ENCODE measurements at places on chromosomes 2 and 18.

GRCh38 chr2:53021828-53022227, 745.8 kb upstream of the CHAC2 start:
- no peak for DNase-seq

- no peak for DNase-seq
These were observed 46.2 kb downstream of the RND3 start for GRCh38 chr2:150441226-150441625.

GRCh38 chr18:54479365-54479764, 111.7 kb upstream of the DYNAP start:
- no peak for DNase-seq

- DNase-seq = no peak
These were observed 39.3 kb upstream of the EPB41L3 start for GRCh38 chr18:5582849-5583681.

- DNase-seq = no peak
These were observed 1.5 kb downstream of the RPRM start for GRCh38 chr2:153476816-153477635.

DNA sequence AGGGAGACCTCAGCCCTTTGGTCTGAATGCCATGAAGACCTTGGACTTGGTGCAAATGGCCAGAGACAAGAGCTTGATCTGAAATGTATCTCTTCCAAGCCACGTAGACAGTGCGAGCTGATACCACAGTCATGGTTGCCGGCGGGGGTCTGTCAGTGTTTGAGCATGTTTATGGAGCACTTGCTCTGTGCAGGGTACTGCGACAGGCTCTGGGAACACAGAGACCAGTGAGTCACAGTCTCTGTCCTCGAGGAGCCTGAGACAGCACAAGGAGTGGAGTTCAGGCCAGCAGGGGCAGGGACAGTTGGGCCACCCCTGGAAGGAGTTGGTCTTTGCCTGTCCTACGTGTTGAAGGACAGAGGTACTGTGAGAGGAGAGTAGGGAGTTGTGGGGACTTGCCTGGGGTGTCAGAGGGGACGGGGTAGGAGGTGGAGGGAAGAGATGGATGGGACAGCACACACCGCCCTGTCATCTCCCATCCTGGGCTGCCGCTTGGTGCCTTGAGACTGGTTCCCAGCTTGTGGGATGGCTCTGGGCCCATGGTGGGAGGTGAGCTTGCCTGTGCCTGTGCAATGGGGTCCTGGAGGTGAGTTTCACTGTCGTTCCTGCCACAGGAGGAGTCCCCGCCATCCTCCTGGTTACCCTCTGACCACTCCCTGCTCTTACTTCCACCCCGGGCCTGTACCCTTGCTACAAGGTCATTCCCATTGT, 39.5 kb downstream of the ATP6V1C2 start:
- DNase-seq = no peak

- no peak for DNase-seq
These were observed 6.9 kb upstream of the RAB17 start for GRCh38 chr2:237597196-237598145.

GRCh38 chr2:171923206-171923605, 945 bp downstream of the HAT1 start:
- no peak for DNase-seq

GRCh38 chr2:125397535-125398251, 1258.3 kb upstream of the GYPC start:
- no peak for DNase-seq

DNA sequence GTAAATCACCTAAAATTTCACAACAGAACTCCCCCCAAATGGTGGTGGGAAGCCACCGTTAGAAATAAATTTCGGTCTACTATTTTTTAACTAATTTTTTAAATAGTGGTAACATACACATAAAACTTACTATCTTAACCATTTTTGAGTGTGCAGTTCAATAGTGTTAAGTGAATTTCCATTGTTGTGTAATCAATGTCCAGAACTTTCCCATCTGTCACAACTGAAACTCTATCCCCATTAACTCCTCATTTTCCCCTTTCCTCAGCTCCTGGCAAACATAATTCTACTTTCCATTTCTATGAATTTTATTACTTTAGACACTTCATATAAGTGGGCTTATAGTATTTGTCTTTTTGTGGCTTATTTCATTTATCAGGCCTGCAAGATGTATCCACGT, 34.1 kb upstream of the HNMT start:
- DNase-seq = no peak

GRCh38 chr2:230861552-230862255, 3.0 kb upstream of the ITM2C start:
- no peak for DNase-seq

GRCh38 chr2:134253804-134254203, at the start of gene MGAT5:
Gene MGAT5, plus strand, starts transcription at chr2:134254072. Its CDS starts 332 bp downstream, at chr2:134254404.
- DNase-seq = no peak

DNA sequence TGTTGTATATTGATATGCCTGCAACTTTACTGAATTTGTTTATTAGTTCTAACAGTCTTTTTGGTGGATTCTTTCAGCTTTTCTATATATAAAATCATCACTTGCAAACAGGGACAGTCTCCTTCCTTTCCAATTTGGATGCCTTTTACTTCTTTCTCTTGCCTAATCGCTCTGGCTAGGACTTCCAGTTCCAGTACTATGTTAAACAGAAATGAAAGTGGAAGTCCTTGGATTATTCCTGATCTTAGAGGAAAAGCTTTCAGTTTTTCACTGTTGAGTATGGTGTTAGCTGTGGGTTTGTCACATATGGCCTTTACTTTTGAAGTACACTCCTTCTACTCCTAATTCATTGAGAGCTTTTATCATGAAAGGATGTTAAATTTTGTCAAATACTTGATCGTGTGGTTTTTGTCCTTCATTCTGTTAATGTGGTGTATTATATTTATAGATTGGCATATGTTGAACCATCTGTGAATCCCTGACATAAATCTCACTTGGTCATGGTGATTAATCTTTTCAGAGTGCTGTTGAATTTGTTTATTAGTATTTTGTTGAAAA, 52.9 kb downstream of the REL start:
- no peak for DNase-seq

- no peak for DNase-seq
These were observed 10.5 kb downstream of the MAPRE3 start for GRCh38 chr2:26980971-26981370.

DNA sequence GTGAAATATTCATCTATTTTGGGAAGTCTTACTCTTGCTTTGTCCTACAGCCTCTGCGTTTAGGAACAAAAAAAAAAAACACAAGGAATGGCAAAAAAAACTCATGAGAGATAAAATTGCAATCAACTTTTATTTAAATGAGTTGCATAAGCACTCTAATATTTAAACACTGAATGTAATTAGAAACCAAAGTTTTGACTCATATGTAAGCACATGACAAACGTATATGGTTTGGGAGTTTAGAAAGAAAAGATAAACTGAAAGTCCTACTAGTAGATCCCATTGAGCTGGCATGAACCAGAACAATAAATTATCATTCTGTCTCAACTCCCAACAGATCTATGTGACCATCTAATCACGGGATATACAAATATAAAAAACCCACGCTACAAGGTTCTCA, 44.8 kb downstream of the REV1 start:
- no peak for DNase-seq

DNA sequence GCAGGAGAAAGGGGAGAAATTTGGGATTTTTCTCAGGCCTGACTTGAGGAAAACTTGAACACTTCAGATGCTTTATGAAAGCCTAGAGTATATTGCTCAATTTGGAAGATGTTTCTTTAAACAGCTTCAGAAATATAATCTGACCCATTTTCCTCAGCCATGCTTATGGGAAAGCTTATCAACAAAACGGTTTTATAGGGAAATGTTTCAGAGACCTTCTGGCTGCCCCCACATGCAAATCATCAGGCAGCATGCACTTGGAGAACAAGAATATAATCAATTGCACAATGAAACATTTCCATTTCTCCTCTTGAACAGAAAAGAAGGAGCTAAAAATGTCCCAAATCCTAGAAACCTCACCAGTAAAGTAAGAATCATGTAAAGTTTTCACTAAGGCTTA, 411.2 kb upstream of the ETAA1 start:
- no peak for DNase-seq

GRCh38 chr2:174399171-174399570, 3.6 kb downstream of the SCRN3 start:
- DNase-seq = no peak

GRCh38 chr2:224404796-224405195, 2.9 kb upstream of the FAM124B start:
- DNase-seq = no peak

- no peak for DNase-seq
These were observed 29.1 kb upstream of the CPS1 start for GRCh38 chr2:210527286-210527685.

- no peak for DNase-seq
These were observed 191.0 kb upstream of the LHCGR start for GRCh38 chr2:48946449-48947048.

- no peak for DNase-seq
These were observed 23.6 kb upstream of the LRRTM1 start for GRCh38 chr2:80328159-80328571.

DNA sequence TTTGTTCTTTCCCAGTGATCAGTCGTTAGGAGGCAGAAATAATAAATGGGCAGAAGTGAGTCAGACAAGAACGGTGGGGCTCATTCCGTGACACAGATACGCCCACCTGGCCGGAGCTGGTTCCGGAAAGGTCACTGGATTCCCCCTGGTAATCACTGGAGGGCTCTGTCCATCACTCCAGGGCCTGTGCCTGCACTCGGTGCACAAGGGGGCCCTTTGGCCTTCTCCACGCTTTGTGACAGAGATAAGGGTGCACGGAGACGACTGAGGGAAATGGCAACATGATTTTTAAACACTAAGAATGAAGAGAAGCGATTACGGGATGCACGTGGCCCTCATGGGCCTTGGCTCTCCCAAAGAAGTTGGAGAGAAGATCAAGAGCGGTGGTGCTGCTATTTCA, 84.4 kb downstream of the PTGR3 start:
- no peak for DNase-seq

DNA sequence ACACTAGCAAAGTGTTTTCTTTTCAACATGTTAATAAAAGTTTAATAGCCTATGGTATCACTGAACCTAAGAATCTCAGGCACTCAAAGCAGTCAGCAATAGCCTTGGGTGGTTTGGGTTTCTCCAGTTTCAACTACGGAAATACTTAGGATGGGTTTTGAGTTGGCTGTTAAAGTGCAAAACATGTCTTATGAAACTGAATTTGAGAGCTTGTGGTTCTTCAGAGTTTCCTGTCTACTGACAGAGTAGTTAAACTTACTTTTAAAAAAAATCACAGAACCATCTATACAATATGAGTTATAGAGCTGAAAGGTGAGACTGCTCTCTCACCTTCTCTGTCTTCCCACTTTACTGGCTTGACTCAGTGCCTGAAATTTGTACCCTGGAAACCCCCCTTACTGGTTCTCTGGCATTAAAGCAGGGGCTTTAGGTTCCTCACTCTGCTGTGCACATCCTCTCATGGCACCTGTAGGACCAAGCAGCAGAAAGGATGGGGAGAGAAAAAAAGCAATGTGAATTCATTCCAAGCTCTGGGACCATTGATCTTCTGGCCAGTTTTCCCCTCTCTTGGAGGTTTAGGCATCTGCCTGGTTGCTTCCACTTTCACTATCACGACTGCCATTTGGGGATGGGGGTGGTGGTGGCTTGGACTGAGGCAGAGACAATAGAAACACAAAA, 18.1 kb downstream of the CCDC141 start:
- DNase-seq = no peak

DNA sequence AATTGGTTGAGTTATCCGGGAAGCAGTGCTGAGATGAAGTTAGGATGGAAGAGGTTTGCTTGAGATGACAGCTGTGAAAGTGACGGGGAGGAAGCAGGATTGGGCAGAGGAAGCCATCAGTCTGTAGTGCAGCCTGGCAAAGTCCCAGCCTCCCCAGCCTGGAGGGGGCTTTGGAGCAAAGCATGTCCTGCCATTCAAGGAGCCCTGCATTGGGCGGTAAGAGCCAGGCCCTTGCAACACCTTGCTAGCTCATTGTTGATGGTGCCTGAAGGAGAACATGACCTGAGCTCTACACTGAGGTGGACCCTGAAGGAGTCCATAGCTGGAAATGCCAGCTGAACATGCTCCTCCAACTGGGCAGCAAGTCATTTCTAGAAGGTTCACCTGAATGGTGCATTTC, 228.9 kb downstream of the ACKR3 start:
- no peak for DNase-seq

DNA sequence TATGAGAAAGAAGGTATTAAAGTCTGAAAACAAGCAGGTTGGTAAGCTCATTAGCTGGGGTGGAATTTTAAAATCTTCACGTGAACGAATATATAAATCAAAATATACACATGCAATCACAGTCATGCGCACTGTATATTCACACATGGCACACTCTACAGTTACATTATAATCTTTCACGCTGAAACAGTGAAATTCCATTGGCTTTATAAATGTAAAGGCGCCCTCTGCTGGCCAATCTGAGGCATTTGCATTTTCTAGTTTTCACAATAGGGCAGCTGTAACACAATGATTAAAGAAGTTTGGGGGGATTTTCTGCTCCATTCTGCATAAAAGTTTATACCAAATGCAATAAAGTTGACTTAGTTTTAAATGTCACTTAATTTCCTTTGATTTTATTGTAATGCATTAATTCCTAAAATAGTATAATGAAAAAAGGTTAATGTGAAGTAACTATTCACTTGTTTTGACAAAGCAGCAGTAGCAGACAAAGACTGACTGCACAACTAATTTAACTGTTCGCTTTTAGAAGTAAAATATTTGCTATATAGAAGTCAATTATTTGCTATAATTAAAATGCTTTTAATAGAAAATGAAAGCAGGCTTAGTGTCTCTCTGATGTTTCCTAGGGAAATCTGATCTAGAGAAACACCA, 17.2 kb downstream of the IFIH1 start:
- no peak for DNase-seq

GRCh38 chr18:80076379-80076778, 32.7 kb upstream of the ADNP2 start:
- DNase-seq = no peak

GRCh38 chr2:45968946-45969584, 317.6 kb downstream of the PRKCE start:
- no peak for DNase-seq

DNA sequence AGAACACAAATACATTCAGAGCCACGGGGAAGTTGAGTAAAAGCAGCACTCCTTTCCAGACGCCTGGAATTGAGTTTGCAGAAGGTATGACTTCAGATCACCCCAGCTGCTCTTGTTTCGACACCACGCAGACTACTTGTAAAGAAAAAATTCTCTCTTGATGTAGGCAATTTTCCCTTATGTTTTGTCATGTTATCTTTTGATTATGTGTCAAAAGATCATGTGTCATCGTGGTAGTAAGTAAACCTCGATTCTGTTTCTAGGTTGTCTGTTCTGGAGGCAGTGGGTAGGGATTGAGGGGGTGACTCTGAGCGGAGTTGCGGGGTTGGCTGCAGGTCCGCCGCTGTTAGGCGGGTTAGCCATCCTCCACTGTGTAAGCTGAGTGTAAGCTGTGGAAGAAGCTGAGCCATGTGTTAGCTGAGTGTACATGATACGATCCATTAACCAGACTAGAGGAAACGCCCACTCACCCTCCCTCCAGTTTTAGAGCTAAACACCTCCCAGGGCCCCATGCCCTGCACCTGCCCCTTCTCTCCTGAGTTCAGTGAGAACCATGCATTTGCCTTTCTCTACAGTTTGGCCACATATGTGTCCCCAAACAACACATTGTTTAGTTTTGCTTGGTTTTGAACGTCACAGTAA, 181.8 kb downstream of the SNTG2 start:
- no peak for DNase-seq
